Stimulated activated CD4-positive, alpha-beta T cell treated with anti-CD3 and anti-CD28 coated beads, TNF-alpha, amount 100 ng/mL, for 48 hours (primary cell): ENCODE measurements at places on chromosomes 3 and 15.

- no peak for DNase-seq
Measured at GRCh38 chr3:120741320-120741719, 996 bp downstream of the RABL3 start.

DNA sequence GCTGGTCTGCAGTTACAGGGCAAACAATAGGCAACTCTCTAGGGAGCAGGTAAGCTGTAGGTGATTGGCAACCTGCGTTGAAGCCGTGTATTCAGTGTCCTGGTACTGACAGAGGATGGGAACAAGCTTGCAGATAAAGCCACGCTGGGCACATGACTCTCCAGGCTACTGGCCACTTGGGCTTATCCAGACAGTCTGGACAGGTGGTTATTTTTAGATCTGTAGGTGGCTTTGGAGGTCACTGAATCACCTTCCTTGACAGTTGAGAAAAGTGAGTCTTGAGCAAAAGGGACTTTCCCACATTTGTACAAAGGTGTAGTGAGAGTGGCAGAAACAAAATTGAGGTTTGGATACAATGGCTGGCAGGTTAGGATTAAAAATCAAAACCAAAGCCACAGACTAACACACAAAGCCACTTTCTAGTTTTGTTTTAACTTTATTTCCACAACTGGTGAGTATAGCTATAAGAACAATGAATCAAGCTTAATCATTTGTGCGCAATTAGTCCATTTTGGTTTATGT, 22.3 kb upstream of the IL1RAP start:
- DNase-seq, result no peak

- DNase-seq, result no peak
Measured at GRCh38 chr15:71131601-71132362, 16.5 kb downstream of the THSD4 start.

DNA sequence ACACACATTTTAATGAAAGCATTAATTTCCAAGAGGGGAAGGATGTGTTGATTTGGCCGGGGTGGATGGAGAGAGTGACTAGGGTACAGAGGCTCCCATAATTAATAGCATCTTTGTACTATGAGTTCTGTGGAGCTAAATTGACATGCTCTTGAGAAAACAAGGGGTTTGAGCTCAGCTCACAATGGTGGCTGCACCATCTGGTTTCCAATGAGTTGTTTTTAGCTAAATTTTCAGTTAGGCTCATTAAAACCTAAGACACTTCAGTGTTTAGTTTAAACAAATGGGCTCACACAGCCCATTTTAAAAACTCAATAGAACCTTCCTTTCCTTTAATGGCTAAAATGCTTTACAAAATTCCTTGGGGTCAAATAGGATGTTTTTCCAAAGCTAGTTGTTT, 199.7 kb downstream of the TNIK start:
- DNase-seq, result no peak

DNA sequence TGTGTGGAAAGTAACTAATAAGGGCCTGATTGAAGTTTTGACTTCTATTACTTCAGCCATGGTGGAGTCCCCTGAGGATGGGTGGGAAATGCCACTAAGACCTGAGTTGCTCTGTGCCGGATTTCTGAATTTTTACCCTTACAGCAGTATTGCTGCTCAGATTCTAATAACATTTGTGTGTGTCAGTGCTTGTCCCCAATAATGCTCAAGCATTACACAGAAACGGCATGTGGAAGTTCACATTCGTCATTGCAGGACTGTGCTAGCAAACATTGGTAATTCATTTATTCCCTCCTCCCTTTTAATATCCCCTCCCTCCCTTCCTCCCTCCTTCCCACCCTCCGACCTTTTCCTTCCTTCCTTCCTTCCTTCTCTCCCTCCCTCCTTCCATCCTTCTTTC, 484.5 kb upstream of the ONECUT1 start:
- no peak for DNase-seq

DNA sequence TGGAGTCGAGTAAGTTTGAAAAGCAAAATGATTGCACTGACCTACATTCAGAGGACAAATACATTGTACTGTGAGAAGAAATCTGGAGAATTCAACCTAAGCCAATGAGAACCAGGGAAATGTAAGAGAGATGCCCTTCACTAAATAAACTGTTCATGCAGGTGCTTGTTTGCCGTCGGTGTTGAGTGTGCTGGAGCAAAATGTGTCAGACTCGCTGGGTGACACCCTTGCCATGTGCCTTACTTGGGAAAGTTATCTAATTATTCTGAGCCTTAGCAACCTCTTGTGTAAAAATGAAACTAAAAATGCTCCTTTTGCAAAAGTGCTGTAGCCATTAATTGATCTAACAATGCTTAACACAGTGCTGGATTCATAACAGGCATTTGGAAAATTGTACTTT, 140.4 kb downstream of the GABRB3 start:
- no peak for DNase-seq

GRCh38 chr15:26804063-26804804, 31.4 kb upstream of the GABRB3 start:
- no peak for DNase-seq
